ENCODE measurements at places on chromosomes 12 and 14.
A peak's percentile ranks its signal among the peaks of the same experiment; 100 is the strongest.

DNA sequence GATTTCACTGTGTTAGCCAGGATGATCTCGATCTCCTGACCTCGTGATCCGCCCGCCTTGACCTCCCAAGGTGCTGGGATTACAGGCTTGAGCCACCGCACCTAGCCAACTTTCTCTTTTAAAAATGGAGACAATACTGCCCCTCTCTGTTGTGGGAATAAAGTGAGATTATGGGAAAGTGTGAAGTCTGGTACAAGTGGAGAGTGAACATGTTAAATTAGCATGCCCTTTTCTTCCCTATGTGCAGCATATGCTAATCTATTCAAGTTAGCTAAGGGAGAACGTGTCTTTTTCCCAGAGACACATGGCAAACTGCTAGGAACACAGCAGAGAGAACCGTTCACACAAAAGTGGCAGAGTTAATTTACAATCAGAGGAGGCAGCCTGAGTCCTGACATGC is 1.5 kb downstream of the COPS7A start:
- H3K36me3 ChIP-seq = no peaks in the 10 kb centered on the region
- peaks cover 7% of the 10 kb centered on the region for H3K4me1 ChIP-seq
- no peak for DNase-seq
- H3K4me3 ChIP-seq = no peak overlapping the region
- H3K27ac ChIP-seq = no peak overlapping the region

DNA sequence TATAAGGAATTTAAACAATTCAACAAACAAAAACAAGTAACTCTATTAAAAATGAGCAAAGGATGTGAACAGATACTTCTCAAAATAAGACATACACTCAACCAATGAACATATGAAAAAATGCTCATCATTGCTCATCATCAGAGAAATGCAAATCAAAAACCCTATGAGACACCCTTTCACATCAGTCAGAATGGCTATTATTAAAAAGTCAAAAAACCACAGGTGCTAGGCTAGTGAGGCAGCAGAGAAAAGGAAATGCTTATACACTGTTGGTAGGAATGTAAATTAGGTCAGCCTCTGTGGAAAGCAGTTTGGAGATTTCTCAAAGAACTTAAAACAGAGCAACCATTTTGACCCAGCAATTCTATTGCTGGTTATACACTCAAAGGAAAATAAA is 52.0 kb downstream of the NAV3 start:
- H3K27me3 ChIP-seq = no peaks in the 10 kb centered on the region
- no peak overlapping the region for H3K27ac ChIP-seq
- DNase-seq = no peak
- no peaks in the 10 kb centered on the region for H3K4me1 ChIP-seq
- H3K4me3 ChIP-seq = no peak overlapping the region

DNA sequence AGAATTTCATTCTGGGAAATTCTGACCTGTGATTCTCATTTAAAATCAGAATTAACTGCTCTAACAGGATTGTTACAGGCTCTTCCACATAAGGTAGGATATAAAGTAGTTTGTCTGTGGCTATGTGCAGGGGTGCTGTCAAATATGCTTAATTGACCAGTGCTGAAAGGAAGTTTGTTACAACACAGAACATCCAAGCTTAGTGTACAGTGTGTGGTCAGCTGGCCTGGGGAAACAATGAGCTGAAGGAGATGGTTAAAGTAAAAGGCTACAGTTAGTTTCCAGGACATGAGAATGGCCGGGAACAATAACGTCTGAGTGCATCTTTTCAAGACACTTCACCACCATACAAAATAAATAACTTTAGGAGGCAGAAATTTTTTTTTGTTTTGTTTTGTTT is 68.0 kb downstream of the PKP2 start:
- H3K27ac ChIP-seq = no peak overlapping the region
- H3K4me1 ChIP-seq = peaks cover 18% of the 10 kb centered on the region
- no peak for DNase-seq
- H3K27me3 ChIP-seq = no peaks in the 10 kb centered on the region

- no peaks in the 10 kb centered on the region for H3K36me3 ChIP-seq
- H3K4me1 ChIP-seq = peaks cover 8% of the 10 kb centered on the region
- H3K4me3 ChIP-seq = no peak overlapping the region
- DNase-seq = no peak
Observed at GRCh38 chr14:101191101-101191720, 287.7 kb upstream of the RTL1 start.

DNA sequence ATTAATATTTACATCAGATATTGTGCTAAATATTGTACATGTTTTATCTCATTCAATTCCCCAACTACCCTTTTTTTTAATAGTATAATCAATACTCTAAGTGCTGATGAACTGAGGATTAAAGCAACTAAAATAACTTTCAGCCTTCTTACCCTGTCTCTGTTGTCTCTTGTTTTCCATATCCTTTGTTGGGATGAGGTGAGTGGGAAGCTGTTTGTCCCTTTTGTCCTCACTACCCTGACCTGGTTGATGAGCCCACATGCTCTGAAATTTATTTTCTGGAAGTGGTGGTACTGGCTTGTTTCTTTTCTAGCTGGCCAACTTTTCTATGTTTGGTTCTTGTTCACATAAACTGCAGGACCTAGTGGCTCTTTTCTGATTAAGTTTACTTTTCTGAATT is 9.6 kb upstream of the ART4 start:
- DNase-seq = no peak
- H3K27me3 ChIP-seq = no peaks in the 10 kb centered on the region
- H3K4me3 ChIP-seq = no peak overlapping the region

DNA sequence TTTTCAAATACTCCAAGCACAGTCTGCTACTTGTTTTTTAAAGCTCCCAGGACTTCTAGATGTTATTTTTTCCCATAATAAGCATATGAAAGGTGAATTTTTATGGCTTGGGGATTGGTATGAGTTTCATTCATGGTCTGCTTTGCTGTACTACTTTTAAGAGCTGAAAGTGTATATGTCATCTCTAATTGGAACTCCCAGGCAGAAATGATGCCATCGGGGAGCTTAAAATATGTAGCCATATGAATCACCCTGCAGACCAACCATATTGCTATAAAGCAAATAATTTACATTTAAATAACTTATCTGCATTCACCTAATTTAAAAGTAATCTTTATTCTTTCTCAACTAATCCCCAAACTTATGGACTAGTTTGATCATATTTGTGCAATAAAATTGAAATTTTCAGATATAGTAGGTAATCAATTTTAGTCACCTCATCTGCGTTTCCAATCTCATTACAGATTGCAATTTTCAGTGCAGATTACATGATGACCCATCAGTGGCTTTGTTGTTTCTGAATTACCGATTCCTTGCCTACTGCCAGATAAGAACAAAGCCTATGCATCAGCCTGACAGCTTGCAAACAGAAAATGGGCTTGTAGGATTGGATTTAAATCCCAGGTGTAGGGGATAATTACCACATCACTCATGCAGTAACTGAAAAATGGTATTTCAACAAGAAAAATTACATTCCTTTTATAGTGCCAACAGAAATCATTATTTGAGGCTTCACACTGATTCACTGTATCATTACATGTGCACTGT is 689.4 kb downstream of the NOVA1 start:
- H3K27ac ChIP-seq = no peak overlapping the region
- no peaks in the 10 kb centered on the region for H3K27me3 ChIP-seq
- H3K4me1 ChIP-seq = peaks cover 16% of the 10 kb centered on the region
- H3K36me3 ChIP-seq = no peaks in the 10 kb centered on the region
- no peak for DNase-seq
- H3K4me3 ChIP-seq = no peak overlapping the region

DNA sequence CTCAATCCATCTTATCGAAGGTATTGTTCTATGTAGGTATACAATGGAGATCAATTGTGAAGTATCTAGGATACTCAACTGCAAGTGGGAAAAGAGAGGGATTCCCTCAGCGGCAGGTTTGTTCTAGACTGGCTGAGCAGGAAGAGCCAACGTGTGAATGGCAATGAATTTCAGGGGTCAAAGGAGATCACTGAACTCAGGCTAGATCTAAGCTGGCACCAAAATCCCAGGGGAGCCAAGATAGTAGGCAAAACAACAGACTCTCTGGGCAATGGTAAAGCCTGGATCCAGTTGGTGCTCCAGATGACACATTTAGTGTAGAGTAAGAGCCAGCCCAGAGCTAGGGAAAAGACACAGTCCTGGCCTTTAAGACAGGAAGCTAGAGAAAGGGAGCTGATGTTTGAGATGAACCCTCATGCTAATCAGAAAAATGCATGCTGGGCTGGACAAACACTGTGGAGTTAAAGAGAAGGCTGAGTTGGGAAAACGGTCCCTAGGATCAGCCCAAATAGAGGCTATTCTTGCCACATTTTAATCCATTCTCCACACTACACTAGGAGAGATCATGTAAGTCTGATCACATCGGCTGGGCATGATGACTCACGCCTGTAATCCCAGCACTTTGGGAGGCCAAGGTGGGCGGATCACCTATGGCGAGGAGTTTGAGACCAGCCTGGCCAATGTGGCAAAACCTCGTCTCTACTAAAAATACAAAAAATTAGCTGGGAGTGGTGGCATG is 45.6 kb downstream of the EFCAB11 start:
- no peaks in the 10 kb centered on the region for H3K36me3 ChIP-seq
- H3K27me3 ChIP-seq = no peaks in the 10 kb centered on the region
- no peak for DNase-seq
- peaks cover 9% of the 10 kb centered on the region for H3K4me1 ChIP-seq
- no peak overlapping the region for H3K4me3 ChIP-seq

DNA sequence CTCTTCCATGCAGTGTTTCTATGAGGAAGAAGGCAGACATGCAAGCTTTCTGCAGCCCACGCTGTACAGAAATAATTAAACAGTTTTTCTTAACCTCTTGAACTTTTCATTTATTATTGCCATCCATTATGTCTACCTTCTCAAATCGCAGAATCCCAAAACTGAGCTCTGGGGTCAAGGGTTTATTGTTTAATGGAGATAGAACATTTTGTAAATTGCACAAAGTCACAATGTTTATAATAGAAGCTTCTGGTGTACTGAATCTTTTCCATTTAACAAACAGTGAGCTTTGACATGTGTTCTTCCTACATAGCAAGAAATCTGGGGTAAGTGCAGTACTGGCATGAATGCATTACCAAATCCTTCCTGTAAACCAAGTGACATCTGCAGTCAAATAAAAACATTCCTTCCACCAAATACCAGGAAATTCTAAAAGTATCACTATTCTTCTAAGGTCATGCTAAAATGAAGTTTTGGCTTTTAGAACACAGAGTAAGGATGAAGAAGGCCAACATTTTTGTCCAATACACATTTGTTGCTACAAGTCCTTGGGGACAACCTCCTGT is 385.3 kb upstream of the DDHD1 start:
- H3K27ac ChIP-seq = no peak overlapping the region
- H3K36me3 ChIP-seq = no peaks in the 10 kb centered on the region
- H3K27me3 ChIP-seq = no peaks in the 10 kb centered on the region
- H3K4me3 ChIP-seq = no peak overlapping the region

- no peaks in the 10 kb centered on the region for H3K4me1 ChIP-seq
- H3K36me3 ChIP-seq = peaks cover 4% of the 10 kb centered on the region
- H3K27ac ChIP-seq = no peak overlapping the region
- no peak overlapping the region for H3K4me3 ChIP-seq
- no peaks in the 10 kb centered on the region for H3K27me3 ChIP-seq
- no peak for DNase-seq
Observed at GRCh38 chr14:75127903-75128595, 1.2 kb upstream of the NEK9 start.

DNA sequence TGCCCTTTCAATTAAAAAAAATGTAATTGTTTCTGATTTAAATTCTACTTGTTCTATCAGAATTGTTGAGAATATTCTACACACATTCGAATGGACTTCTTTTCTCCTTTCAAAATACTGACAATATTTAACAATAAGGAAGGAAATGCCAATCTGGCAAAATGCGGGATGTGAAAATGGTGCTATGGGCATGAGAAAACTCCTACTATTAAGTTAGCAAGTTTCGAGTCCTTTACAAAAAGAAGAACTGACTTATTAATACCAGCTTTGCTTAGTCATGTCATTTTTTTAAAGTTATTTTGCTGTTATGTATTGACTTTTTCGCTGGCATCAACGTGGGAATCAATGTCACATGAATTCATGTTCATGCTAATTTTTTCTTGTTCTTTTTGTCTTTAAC is 31.7 kb upstream of the ARL1 start:
- H3K36me3 ChIP-seq = no peaks in the 10 kb centered on the region
- H3K27ac ChIP-seq = no peak overlapping the region
- H3K4me3 ChIP-seq = no peak overlapping the region
- no peaks in the 10 kb centered on the region for H3K4me1 ChIP-seq

GRCh38 chr12:117212563-117213190 is 22.4 kb upstream of the FBXO21 start:
- H3K27ac ChIP-seq = no peak overlapping the region
- peak; percentile 85 for DNase-seq
- no peaks in the 10 kb centered on the region for H3K36me3 ChIP-seq
- no peaks in the 10 kb centered on the region for H3K27me3 ChIP-seq
- peaks cover 9% of the 10 kb centered on the region for H3K4me1 ChIP-seq

GRCh38 chr12:65656891-65657351 is 167.4 kb upstream of the HMGA2 start:
- H3K4me1 ChIP-seq = no peaks in the 10 kb centered on the region
- no peak for DNase-seq
- no peak overlapping the region for H3K27ac ChIP-seq
- H3K4me3 ChIP-seq = no peak overlapping the region
- H3K27me3 ChIP-seq = no peaks in the 10 kb centered on the region

GRCh38 chr14:103101963-103102688 is 7.6 kb downstream of the EXOC3L4 start:
- DNase-seq = no peak
- H3K27ac ChIP-seq = no peak overlapping the region
- H3K27me3 ChIP-seq = peaks cover 32% of the 10 kb centered on the region
- H3K4me3 ChIP-seq = no peak overlapping the region

- no peak for DNase-seq
- H3K27ac ChIP-seq = no peak overlapping the region
- H3K4me1 ChIP-seq = peaks cover 7% of the 10 kb centered on the region
- no peak overlapping the region for H3K4me3 ChIP-seq
- no peaks in the 10 kb centered on the region for H3K36me3 ChIP-seq
Observed at GRCh38 chr12:105077435-105077834, 6.8 kb downstream of the ALDH1L2 start.

DNA sequence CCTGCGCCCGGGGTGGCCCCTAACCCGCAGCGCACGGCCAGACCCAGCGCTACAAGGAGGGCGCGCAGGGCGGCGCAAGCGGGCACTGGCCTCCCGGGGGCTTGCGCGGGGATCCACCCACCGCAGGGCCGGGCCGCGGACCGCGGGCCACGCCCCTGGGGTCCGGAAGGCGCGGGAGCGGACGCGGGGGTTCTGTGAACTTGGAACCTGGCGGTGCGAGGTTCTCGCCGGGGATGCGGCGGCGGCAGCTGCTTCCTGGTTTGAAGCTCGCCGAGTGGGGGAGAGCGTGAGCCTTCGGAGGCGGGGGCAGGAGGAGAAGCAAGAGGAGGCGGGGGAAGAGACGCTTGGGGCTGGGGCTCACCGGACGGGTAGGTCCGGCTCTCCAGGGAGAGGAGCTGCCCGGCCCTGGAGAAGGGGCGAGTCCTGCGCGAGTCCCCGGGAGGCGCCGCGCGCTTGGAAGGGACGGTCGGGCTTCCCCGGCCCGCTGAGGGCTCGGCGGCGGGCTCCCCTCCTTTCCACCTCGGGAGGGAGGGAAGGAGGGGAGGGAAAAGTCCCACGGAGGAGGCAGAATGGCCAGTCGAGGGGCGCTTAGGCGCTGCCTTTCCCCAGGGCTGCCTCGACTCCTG is at the start of gene PRKCH:
Gene PRKCH (plus strand): TSS at position 195 of the 626 bp plus-strand sequence. CDS start 523 bp downstream, outside the sequence.
- H3K27ac ChIP-seq = no peak within 1 kb of the TSS
- H3K4me1 ChIP-seq = peaks cover 12% of the 10 kb centered on the region
- peaks cover 60% of the 10 kb centered on the region for H3K27me3 ChIP-seq
- peak; percentile 73 for DNase-seq

GRCh38 chr12:40693207-40693821 is 1.1 kb downstream of the CNTN1 start:
- H3K27ac ChIP-seq = no peak overlapping the region
- H3K27me3 ChIP-seq = peaks cover 59% of the 10 kb centered on the region
- peak; percentile 60 for DNase-seq
- peaks cover 7% of the 10 kb centered on the region for H3K4me1 ChIP-seq

Data from neural progenitor cell (in vitro differentiated cells).